Neuronal stem cell (in vitro differentiated cells): ENCODE measurements at places on chromosomes 1 and 21.

DNA sequence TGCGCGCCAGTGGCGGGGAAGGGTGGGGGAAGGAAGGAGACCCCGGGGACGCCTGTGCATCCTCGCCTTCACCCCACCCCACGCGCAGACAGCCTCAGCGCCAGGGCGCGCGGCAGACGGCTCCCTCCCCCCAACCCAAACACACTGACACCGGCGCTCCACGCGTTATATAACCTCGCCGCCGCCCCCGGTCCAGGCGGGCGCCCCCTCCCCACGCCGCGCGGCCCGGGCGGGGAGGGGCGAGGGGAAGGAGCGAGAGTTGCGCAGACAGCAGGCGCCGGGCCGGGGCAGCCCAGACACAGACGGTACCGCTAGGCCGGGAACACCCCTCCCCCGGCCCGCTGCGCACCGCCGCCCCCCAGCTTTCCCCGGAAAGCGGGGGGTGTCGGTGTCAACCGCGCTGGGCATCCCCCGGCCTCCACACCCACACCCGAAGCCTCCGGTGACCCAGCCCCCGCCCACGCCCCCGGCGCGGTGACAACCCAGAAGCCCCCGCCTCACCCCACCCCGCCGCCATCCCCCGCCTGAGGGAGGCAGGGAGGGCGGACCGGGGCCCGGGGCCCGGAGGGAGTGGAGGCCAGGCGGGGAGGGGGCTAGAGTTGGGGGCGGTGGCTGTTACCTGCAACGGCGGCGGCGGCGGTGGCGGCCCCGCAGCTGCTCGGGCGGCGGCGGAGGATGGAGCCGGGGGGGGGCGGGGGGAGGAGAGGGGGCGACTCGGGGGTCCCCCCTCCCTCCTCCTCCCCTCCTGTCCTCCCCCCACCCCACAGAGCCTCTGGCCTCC, 432 bp downstream of the AKT3 start:
- no peaks in the 10 kb centered on the region for H3K36me3 ChIP-seq
- peak; percentile 42 for DNase-seq
- H3K27ac ChIP-seq = peak overlapping the region; percentile 89
- H3K27me3 ChIP-seq = no peaks in the 10 kb centered on the region

DNA sequence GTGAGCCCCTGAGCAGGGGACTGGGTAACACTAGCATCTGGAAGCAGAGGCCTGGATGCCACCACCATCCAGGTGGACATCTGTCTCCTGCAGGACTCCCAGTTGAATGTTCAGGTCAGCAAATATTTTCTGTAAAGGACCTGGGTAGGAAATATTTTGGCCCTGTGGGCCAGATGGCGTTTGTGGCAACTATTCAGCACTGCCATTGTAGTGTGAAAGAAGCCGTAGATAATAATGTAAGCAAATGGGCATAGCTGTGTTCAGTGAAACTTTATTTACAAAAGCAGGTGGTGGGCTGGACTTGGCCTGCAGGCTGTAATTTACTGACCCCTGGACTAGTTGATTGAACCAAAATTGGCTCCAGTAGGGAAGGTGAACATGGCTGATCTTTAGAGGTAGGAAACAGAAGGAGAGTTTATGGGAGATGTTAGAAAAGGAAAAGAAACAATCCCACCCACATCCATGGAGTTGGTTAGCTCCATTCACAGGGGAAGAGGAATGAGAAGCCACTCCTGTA, 20.0 kb upstream of the CD101 start:
- no peak overlapping the region for H3K4me3 ChIP-seq
- H3K36me3 ChIP-seq = peaks cover 26% of the 10 kb centered on the region
- H3K4me1 ChIP-seq = no peaks in the 10 kb centered on the region

GRCh38 chr1:108671143-108671542, 10.2 kb upstream of the HENMT1 start:
- H3K36me3 ChIP-seq = no peaks in the 10 kb centered on the region
- H3K27ac ChIP-seq = no peak overlapping the region
- H3K4me3 ChIP-seq = no peak overlapping the region
- H3K4me1 ChIP-seq = no peaks in the 10 kb centered on the region
- H3K27me3 ChIP-seq = no peaks in the 10 kb centered on the region

GRCh38 chr1:1136547-1137230, 20.8 kb upstream of the C1orf159 start:
- H3K36me3 ChIP-seq = no peaks in the 10 kb centered on the region
- peaks cover 25% of the 10 kb centered on the region for H3K27me3 ChIP-seq
- DNase-seq = no peak
- H3K27ac ChIP-seq = no peak overlapping the region
- H3K4me3 ChIP-seq = no peak overlapping the region

DNA sequence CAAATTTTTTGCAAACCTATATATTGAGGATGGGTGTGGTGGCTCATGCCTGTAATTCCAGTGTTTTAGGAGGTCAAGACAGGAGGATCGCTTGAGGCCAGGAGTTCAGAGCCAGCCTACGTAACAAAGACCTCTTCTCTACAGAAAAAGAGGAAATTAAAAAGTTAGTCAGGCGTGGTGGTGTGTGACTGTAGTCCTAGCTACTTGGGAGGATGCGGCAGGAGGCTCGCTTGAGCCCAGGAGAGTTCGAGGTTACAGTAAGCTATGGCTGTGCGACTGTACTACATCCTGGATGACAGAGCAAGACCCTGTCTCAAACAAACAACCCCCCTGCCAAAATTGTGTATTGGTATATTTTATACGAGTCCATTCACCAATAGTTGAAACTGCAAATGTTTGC, 589.7 kb downstream of the DPYD start:
- no peaks in the 10 kb centered on the region for H3K36me3 ChIP-seq
- H3K4me1 ChIP-seq = no peaks in the 10 kb centered on the region
- H3K27me3 ChIP-seq = no peaks in the 10 kb centered on the region
- H3K27ac ChIP-seq = no peak overlapping the region
- DNase-seq = no peak
